CD4-positive, alpha-beta T cell treated with Interleukin-4 for 1 hour (primary cell): ENCODE measurements at places on chromosomes 13 and 19.

GRCh38 chr13:29799041-29799440 lies 51.4 kb downstream of the UBL3 start:
- no peak for DNase-seq

DNA sequence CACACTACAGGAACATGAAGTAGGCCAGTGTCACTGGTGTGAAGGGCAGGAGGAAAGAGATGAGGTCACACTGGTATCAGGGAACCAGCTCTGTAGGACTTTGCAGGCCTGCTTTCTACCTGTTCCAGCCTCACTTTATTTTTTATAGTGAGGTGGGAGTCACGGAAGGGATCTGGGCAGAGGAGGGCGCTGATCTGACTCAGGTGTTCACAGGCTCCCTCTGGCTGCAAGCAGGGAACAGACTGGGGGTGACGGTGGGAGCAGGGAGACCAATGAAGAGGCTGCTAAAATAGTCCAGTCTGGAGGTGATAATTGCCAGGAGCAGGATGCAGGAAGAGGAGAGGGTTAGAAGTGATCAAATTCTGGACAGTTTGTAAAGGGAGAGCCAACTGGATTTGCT lies 2.8 kb downstream of the THAP8 start:
- DNase-seq: no peak

- no peak for DNase-seq
Observed at GRCh38 chr19:54952591-54953344, 5.4 kb upstream of the NLRP7 start.

DNA sequence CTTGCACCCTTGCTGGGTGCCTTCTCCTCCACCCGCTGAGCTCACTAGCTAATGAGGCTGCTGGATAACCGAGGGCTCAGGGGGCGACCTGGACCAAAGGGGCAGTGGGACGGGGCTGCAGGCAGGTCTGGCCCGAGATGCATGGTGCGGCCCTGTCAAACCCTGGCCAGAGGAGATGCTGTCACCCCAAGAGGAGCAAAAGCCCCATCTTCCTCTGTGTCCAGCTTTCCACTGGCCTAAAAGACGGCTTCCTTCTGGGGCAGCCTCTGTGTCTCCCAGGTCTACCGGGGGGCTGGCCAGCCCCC lies 261.8 kb downstream of the TBC1D4 start:
- DNase-seq: no peak

GRCh38 chr13:72728290-72728605 lies 525 bp downstream of the BORA start:
- no peak for DNase-seq

DNA sequence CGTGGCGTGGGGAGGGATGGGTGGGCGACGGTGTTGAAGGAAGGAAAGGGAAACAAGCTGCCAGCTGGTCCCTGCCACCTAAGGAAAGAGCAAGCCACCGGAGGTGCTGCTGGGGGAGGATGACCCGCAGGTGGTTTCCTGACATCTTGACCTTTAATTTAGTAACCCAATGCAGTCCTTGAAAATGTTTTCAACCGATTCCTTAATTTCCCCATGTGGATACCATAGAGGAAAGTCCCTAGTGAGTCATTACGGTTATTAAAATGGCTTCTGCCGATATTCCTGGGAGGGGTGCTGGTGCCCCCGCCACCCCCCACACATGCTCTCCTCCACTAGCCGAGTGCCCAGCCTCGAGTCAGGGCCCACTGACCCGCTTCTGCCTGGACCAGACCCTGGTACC lies 6.3 kb upstream of the ANKRD10 start:
- DNase-seq: no peak

- DNase-seq: no peak
Observed at GRCh38 chr13:30366088-30366487, 56.2 kb upstream of the UBE2L5 start.

DNA sequence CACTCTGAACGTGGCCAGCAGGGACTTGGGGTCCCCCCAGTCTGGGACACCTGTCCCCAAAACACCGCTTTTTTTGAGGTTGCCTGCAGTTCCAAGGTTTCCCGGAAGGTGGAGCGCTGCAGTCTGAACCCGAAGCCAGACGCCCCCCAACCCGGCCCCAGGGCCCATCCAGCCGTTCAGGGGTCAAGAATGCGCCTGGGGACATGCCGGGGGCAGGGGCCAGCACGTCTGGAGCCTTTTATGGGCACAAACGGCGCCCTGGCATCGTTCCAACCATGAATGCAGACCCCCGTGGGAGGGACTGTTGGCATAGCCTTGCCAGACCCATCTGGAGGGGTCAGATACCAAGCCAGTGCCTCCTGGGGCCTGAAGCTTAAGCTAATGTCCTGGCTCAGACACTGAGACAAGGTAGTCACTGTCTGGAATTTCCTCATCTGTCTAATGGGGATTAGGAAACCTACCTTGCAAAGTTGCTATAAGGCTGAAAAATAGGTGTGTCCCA lies 6.9 kb downstream of the S1PR5 start:
- peak; percentile 60 for DNase-seq

DNA sequence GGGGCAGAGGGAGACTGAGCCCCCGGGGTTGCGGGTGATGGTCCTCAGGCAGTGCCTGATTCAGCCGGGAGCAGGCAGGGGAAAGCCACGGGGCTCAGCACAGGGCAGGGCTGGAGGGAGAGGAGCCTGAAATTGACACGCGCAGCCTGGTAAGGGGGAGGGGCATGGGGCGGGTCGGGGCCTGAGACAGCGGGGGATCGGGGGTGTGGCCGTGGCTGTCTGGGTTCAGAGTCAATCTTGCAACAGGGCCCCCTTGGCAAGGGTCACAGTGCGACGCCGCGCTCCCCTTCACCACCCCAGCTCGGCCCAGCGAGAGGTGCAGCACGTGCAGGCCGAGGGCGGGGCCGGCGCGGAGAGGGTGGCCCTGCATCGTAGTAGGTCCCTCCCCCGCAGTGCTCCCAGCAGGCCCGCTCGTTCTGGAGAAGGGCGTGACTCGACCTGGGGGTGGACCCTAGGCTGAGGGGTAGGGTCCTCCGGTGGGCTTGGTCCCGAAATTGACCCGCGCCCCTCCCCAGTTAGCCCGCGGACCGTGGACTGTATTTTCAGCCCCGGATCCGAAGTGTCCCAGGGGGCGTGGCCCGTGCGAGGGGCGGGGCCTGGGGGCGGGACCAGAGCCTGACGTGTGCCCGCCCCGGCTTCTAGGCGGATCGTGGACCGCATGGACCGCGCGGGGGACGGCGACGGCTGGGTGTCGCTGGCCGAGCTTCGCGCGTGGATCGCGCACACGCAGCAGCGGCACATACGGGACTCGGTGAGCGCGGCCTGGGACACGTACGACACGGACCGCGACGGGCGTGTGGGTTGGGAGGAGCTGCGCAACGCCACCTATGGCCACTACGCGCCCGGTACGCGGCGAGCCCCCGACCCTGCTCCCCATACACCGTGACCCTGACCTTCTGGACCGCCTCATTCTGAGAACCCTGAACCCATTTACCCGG lies 6.0 kb downstream of the RCN3 start:
- DNase-seq: peak; percentile 85

GRCh38 chr13:99078017-99078771 lies 100.3 kb upstream of the DOCK9 start:
- DNase-seq: peak; percentile 25

DNA sequence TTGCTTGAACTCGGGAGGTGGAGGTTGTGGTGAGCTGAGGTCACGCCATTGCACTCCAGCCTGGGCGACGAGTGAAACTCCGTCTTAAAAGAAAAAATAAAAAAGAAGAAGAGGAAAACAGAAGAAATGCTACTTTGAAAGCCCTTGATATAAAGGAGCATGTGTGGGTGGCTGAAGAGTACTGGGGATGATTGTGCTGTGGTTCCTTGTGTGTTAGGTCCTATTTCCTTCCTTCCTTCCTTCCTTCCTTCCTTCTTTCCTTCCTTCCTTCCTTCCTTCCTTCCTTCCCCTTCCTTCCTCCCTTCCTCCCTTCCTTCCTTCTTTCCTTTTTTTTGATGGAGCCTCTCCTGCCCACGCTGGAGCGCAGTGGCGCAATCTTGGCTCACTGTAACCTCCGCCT lies 14.3 kb downstream of the WDR88 start:
- no peak for DNase-seq

GRCh38 chr13:21879263-21879914 lies 208.5 kb downstream of the FGF9 start:
- no peak for DNase-seq

- no peak for DNase-seq
Observed at GRCh38 chr19:14779151-14779550, 791 bp upstream of the ADGRE2 start.

- DNase-seq: no peak
Observed at GRCh38 chr19:27673986-27674385, 1539.0 kb downstream of the UQCRFS1 start.

GRCh38 chr19:46615966-46616365 lies 8.9 kb downstream of the PTGIR start:
- DNase-seq: no peak

- DNase-seq: no peak
Observed at GRCh38 chr19:40235238-40236025, 8.9 kb upstream of the CCNP start.

DNA sequence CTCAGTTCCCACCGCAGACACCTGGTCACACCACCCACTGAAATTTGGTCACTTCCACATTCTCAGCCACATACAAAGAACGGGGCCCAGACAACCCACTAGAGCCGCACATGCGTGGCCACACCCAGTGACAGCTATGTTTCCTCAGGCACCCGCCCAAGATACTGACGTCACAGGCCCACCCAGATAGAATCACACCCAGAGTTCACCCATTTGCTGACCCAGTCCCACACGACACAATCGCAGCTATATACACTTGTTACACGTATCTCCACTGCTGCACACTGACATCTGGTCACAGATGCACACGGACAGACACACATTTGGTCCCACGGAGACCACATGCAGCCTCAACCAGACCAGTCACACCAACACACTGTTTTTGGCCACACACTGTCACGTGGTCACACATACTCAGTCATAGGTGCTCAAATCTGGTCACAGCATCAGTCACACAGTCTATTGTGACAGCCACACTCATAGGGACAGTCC lies 2.9 kb downstream of the NUMBL start:
- DNase-seq: peak; percentile 56

- no peak for DNase-seq
Observed at GRCh38 chr19:38831142-38831605, 420 bp downstream of the ECH1 start.

GRCh38 chr13:74250738-74251190 lies 116.6 kb upstream of the KLF12 start:
- DNase-seq: no peak

GRCh38 chr19:42528354-42529247 lies at the start of gene CEACAM1:
CEACAM1 (minus strand) TSS chr19:42528481; CDS start chr19:42528374, 107 bp downstream.
- peak; percentile 25 for DNase-seq

DNA sequence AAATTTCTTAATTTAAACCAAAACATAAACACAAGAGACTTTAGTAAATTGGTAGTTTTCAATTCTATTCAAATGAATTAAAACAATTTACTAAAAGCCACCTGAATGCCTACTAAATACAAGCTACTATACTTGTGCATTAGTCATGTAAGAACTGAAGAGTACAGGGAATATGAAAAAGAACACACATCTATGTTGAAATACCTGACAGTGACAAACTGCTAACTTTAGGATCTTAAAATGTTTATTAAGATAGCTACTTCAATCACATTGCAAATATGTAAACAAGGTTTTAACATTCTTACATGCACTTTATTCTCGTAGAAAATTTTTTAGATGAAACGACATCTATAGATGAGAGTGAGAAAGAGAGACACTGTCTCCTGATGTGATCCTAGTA lies 4.1 kb downstream of the SPRYD7 start:
- no peak for DNase-seq

DNA sequence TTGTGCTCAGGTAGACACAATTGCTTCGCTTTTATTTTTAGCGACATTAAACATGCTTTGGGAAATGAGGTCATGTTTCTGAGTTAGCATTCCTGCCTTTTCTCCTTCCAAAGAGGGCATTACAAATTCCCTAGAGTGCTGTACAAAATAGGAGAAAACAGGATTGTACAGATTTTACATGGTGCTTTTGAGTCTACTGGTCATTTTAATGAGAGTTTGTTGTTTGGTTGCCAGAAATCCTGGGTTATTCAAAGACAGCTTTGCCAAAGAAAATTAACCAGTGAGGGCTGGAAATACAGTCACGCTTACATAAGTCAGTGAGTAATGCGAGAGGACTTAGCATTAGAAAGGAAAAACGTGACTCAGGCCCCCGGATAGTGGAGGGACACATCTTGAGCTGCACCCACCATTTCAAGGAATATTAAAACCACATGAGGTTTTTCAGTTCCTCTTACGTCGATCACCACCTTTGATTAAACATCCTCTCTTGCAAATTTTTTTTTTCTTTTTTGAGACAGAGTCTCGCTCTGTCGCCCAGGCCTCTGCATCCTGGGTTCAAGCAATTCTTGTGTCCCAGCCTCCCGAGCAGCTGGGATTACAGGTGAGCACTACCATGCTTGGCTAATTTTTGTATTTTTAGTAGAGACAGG lies 55.4 kb downstream of the SACS start:
- DNase-seq: peak; percentile 63

DNA sequence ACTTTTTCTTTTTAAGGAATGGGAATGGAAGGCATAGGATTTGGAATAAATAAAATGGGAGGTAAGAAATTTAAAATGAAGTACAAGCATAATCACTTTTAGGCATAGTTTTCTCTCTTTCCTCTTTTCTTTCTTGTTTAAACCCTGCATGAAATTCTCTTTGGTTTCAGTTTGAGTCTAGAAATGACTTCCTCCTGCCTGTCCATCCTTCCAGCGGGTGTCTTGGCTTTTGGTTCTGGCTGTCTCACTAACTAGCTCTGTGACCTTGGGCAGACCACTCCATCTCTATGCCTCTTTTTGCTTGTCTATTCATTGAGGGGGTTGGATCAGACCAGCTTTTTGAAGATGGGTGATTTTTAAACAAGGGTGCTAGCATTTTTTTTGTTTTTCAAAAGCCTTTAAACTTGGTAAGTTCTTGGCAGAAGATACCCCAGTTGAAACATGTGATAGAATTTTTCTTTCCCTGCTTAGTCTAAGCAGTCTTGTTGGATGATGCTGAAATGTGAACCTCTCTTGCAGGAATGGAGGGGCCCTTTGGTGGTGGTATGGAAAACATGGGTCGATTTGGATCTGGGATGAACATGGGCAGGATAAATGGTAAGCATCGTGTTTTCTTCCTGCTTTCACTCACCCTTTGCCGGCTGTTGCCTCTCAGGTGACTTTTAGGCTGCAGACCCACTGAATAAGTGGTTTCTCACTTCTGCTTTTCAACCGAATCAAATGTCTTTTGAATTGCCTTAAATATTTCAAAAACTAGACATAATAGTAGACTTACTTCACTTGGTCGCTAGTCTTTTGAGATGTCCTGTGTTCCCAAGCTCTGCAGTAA lies 28.6 kb downstream of the PRAM1 start:
- no peak for DNase-seq

- DNase-seq: no peak
Observed at GRCh38 chr13:52749419-52749818, 9.8 kb upstream of the CNMD start.
